Activated CD4-positive, alpha-beta T cell treated with anti-CD3 and anti-CD28 coated beads, Interleukin-2, amount 10 ng/mL, durations not matched to agents 24 days and 14 days (primary cell): ENCODE measurements at places on chromosomes 11 and 22. TPM values are rescaled to one million over a fixed set of nuclear protein-coding genes. Genes with fewer than 3 reads are reported as not detected.

The CATSPER1 gene
- 0.28 and 0.30 TPM in 2 replicates for total RNA-seq

The WT1 gene
- not detected in 2 replicates for total RNA-seq

GRCh38 chr11:96317985-96318384 lies 25.0 kb downstream of the MAML2 start:
- DNase-seq = no peak

GRCh38 chr11:55658031-55658573 lies 3.9 kb upstream of the OR4C6 start:
- no peak for DNase-seq

- peak; percentile 100 for DNase-seq
Measured at GRCh38 chr11:65546217-65546958, 11.8 kb downstream of the LTBP3 start.

DNA sequence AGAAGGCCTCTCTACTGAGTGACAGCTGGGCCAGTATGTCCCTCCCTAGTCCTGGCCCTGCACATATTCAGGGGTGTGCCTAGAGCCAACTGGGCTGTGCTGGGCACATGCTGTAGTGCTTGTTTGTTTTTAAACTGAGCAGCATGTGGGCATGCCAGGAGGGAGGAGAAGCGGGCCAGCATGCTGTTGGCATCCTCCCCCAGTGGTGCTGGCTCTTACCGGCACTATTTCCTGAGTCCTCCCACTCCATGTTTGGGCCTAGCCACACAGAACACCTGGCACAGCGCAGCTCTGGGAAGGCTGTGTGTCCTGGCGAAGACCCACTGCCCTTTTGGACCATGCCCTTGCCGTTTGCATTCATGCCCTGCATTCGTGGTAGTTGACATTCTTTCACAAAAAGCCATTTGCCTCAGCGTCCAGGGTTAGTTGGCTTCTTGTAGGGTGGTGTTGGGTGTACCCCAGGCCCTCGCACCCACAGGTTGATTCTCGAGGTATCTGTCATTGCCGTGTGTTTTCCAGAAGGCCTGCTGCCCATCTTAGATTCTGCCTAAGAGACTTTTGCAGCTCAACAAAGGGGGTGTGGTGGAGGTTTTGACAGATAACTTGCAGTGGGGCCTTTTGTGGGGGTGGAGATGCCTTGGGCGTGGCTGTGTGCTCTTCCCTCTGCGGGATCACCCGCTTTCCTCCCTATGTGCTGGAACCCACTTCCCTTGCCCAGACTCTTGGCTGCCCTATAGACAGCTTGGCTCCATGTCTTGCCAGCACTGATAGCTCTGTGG lies 13.6 kb downstream of the DGCR8 start:
- DNase-seq = no peak

DNA sequence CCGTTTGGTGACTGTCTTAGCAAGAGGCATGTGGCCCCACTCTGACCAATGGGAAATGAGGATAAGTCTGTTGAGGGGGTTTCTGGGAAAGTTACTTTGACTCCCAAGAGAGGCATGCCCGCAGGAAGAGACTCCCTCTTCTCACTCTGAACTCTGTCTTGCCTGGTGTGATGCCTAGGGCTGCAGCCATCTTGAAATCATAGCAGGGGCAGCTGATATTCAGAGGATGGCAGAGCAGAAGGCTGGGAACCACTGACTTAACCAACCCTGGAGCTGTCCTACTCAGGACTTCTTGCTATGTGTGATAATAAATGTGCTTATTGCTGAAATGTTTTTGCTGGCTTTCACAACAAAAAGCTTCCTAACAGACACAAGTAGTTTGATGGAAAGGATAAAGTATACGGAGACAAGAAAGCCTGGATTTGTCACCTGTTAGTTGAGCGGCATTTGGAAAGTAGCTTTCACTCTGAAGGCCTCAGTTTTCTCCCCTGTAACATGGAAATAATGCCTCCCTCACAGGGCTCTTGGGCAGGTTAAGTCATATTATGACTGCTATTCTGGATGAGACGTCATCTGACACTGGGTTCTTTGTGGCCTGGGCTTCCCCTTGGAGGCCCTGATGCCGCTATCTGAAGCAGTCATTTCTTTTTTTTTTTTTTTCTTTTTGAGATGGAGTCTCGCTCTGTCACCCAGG lies 128.5 kb downstream of the CEP164 start:
- peak; percentile 62 for DNase-seq

- no peak for DNase-seq
Measured at GRCh38 chr11:13040969-13041561, 31.9 kb downstream of the RASSF10 start.

The DNAJB13 gene
- 0.26 and 1.0 TPM in 2 replicates for total RNA-seq

DNA sequence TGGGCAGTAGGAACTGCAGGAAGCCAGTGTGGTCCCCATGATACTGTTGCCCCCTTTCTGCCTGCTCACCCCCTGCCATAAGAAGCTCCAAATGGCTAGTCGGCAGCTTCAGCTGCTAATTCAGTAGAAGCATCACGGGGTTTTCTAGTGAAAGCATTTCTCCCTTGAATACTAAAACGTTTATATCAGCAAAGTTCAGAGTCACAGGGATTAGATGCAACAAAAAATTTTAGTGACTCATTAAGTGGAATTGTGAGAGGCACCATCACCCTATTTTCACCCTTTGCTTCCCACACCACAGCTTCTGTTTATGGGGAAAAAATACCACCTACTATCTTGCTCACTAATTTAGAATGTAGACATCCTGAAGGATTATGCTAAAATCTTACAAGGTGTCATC lies 25.2 kb downstream of the RAB39A start:
- no peak for DNase-seq

The TRIM48 gene
- total RNA-seq = not detected in 2 replicates

- DNase-seq = no peak
Measured at GRCh38 chr11:102110761-102111010, 439 bp downstream of the YAP1 start.

DNA sequence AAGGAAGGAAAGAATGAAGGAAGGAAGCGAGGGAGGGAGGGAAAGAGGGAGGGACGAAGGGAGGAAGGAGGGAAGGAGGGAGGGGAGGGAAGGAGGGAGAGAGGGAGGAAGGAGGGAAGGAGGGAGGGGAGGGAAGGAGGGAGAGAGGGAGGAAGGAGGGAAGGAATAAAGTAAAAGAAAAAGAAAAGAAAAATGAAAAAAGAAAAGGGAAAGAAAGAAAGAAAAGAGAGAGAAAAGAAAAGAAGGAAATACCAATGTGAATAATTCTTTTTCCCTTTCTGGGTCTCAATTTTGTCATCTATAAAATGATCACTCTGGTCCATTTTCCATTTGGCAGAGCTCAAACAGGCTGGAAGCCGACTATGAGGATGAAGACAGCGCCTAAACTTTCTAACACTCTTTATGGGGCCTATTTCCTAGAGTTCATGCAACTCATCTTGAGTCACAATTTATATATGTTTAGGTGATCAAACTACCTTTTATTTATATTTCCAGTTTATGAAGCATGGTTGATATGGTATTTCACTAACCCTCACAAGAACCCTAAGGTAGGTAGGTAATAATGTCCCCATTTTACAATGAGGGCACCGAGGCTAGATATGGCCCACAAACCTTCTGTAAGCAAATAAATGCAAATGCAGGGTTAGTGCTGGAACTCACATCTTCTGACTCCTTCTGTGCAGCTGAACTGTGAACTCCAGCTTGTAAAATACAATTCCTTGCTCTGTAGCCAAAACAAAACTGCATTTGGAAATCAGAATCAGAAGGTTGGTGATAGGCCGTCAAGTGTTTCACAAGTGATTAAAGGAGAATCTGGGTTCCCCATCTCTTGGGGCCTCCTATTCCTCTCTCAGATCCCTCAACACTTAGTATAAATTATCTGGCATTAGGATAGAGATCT lies 434.3 kb downstream of the ETS1 start:
- DNase-seq = no peak

DNA sequence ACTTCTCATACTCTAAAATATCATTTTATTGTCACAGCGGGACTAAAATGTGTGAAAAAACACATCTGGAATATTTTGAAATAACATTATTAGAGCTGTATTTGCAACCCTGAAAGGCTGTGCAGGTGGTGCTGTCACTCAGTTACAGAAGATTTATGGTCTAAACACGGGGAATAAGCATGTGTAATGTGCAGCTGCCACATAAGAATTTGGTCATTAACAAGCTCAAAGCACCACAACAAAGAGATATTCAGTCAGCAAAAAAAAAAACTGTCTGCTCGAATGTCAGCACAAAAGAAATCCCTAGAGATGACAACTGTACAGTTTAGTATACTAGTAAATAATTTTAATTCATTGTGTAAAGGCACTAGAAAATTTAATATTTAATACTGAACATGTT lies 31.3 kb downstream of the TMEM123 start:
- DNase-seq = no peak

GRCh38 chr22:30176431-30176830 lies 70.1 kb downstream of the LIF start:
- DNase-seq = peak; percentile 35

The BIRC2 gene
- total RNA-seq = 27.8 and 30.8 TPM in 2 replicates

- DNase-seq = no peak
Measured at GRCh38 chr11:78251083-78251775, 62.5 kb downstream of the USP35 start.

- no peak for DNase-seq
Measured at GRCh38 chr11:72475381-72475780, 41.0 kb upstream of the CLPB start.

The TUT1 gene
- total RNA-seq = 45.3 and 50.9 TPM in 2 replicates

- no peak for DNase-seq
Measured at GRCh38 chr11:61350336-61350735, 11.3 kb downstream of the CYB561A3 start.
